Epithelial cell of prostate (primary cell): ENCODE measurements at places on chromosomes 12 and 14.
A peak's percentile ranks its signal among the peaks of the same experiment; 100 is the strongest.

GRCh38 chr12:26832822-26833742 is at the start of gene ITPR2:
Gene ITPR2, minus strand, starts transcription at chr12:26833194. Its CDS starts 413 bp downstream, at chr12:26832781.
- DNase-seq, result peak; percentile 43

GRCh38 chr12:26728205-26729050 is 104.6 kb downstream of the ITPR2 start:
- no peak for DNase-seq

- DNase-seq, result no peak
Measured at GRCh38 chr12:62370189-62370588, 96.4 kb upstream of the MON2 start.

GRCh38 chr12:115261691-115262398 is 577.9 kb upstream of the TBX3 start:
- DNase-seq, result no peak

DNA sequence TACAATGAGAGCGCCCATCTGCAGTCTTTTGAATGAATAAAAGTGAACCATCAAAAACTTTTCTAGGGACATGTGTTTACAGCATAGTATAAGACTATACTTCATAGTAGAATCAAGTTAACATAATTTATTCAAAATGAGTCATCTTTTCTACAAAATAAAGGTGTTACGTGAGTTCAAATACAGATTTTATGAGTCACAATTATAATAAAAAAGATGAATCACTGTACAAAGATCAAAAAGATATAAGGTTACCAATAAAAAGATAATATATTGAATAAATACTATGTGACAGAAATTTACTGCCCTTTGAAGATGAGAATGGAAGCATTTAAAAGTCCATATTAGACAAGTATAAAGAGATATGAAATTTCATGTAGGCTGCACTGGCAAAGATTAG is 2.8 kb downstream of the MBIP start:
- peak; percentile 10 for DNase-seq

DNA sequence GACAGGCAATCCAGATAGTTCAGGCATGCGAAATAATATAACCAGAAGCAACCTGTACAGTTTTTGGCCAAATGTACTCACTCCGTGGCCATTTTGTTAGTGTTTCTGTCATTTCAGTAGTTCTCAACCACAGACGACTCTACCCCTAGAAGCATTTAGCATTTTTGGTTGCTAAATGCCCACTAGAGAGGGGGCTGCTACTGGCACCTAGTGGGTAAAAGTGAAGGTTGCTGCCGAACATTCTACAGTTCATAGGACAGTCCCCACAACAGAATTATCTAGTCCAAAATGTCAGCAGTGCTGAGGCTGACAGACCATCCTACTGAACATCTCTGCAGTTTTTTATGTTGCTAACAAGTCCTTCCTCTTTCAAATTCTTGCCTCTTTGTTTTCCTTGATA is 107.4 kb downstream of the TSHR start:
- DNase-seq, result no peak

- DNase-seq, result peak; percentile 77
Measured at GRCh38 chr12:74285773-74286172, 251.9 kb upstream of the ATXN7L3B start.

DNA sequence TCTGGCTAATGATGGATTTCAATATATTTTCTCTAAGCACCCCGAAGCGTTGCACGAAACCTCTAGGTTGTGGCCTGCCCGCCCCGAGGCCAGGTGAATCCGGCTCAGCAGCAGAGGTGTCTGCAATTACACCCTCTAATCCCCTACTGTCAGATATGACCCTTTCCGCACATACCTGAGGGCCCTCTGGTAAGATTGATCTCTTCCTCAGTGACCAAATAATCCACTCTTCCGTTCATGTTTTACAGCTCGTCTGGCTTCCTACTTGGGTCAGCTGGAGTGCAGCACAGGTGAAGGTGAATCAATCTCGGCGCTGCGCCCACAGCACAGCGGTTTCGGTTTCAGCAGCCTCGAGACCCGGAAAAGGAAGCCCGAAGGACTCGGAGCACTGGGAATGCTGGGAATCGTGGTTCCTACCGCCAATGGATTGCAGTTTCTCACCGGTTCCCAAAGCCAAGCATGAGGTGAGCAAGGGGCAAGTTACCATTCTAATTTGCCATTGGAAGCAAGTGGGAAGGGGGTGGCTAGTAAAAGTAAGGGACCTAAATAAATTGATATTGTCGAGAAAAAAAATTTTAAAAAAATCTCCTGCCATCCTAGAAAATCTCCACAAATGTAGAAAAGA is at the start of gene SYNJ2BP:
Gene SYNJ2BP, minus strand, starts transcription at position 366 of the 625 bp plus-strand sequence. Its CDS starts 127 bp downstream, at position 239.
- peak; percentile 39 for DNase-seq

DNA sequence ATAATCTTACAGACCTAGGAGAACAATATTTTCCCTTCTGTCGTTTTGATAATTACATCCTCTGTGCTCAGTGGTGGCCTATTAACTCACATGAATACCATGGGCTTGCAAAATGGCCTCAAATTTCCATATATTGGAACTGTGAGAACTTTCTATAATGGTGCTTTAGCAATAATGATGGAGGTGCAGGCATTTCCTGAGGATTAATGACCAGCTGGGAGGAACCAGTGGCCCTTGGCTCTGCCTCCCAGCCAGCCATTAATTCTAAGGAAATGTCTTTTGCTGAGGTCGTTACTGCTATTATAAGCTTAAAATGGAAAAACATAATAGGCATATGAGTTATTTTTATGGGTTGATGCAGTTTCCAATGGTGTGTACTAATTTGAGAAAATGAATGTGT is 33.6 kb downstream of the HMGA2 start:
- no peak for DNase-seq

- no peak for DNase-seq
Measured at GRCh38 chr12:13769273-13769672, 212.1 kb downstream of the GRIN2B start.

DNA sequence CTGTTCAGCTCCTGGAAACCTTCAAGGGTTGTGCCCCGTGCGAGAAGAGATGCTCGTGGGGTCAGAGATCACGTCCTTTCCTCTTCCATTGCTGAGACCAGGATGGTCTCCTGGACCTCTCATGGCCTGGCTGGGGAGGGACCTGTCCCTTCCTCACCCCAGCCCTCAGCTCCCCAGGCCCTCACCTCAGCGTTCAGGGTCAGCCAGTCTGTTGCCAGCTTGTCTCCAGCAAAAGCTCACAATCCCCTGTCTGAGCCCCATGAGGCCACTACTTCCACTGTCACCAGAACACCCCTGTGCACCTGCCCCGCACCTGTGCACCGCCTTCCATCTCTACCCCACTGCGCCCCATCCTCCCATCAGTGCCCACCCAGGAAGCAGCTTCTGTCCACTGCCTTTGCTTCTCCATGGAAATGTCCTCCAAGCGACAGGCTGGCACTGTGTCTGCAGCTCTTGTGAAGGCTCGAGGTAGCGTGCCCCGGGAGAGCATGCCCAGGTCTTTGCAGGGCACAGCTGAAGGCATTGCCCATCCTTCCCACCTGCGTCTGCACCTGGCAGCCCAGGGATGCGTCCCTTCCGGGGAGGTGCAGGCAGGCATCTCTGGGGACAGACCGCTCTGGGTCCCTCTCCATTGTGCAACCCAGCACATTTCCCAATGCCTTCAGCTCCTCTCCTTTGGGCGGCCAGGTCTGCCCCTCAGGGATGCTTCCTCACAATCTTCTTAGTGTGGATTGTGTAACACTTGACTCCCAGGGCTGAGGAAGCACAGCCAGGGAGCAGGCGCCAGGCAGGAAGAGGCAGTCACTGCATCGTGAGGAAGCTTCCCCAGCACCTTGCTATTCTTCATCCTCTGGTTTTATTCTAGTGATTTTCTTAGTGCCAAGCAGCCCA is 179.6 kb downstream of the ADGRD1 start:
- no peak for DNase-seq

GRCh38 chr12:88383405-88383804 is 196.9 kb downstream of the KITLG start:
- DNase-seq, result no peak

GRCh38 chr12:75655315-75655806 is 144.0 kb upstream of the KRR1 start:
- no peak for DNase-seq

DNA sequence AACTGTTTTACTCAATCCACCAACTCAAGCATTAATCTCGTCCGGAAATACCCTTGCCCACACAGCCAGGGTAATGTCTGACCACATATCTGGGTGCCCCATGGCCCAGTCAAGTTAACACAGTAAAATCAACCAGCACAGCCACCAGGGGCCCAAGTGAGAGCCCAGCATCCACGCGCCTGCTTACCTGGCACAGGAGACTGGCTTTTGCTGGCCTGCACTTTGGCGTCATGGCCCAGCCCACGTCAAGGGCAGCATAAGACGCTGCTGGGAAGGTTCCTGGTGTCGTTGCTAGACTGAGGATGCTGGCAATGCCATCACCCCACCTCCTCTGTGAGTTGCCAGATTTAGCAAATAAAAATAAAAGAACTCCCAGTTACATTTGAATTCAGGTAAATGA is 53.6 kb upstream of the BCL11B start:
- DNase-seq, result no peak

GRCh38 chr12:50524621-50525020 is 19.8 kb downstream of the DIP2B start:
- DNase-seq, result no peak

- DNase-seq, result no peak
Measured at GRCh38 chr12:55684761-55685370, 22.8 kb downstream of the ITGA7 start.

- peak; percentile 66 for DNase-seq
Measured at GRCh38 chr12:62603061-62603810, 136.6 kb downstream of the MON2 start.

DNA sequence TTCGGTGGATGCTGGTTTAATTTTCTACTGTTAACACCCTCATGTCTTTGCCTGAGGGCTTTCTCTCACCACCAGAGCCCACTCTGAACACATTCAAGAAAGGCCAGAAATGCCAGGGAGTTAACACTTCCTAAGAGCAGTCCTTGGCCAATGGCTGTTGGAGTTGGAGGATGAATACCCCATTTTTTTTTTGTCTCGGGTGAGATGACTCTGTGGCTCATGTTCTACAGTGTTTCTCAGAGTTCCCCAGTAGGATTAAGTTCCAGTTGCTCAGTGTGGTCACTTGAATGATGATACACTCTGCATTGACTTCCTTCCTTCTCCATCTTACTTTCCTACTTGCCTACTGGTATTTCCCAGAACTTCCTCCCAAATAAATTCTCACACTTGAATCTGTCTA is 65.8 kb downstream of the FOS start:
- DNase-seq, result no peak

DNA sequence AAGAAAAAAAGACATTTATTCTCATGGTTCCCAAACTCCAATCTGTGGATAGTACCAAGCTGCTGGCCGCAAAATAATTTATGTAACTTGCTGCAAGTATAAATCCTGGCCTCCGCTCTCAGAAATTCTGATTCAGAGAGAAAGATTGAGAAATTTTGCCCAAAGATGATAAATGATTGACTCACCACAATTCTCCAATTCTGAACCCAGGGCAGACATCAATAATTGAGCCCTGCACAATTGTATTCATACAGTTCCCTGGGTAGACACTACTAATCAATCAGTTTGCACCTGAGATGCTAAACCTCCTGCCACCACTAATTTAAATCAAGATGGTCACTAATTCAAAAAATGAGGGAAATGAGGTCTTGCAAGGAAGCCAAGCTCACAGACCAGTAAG is 38.2 kb downstream of the TRPV4 start:
- DNase-seq, result no peak

- DNase-seq, result no peak
Measured at GRCh38 chr14:82710267-82710841, 1176.7 kb upstream of the SEL1L start.

DNA sequence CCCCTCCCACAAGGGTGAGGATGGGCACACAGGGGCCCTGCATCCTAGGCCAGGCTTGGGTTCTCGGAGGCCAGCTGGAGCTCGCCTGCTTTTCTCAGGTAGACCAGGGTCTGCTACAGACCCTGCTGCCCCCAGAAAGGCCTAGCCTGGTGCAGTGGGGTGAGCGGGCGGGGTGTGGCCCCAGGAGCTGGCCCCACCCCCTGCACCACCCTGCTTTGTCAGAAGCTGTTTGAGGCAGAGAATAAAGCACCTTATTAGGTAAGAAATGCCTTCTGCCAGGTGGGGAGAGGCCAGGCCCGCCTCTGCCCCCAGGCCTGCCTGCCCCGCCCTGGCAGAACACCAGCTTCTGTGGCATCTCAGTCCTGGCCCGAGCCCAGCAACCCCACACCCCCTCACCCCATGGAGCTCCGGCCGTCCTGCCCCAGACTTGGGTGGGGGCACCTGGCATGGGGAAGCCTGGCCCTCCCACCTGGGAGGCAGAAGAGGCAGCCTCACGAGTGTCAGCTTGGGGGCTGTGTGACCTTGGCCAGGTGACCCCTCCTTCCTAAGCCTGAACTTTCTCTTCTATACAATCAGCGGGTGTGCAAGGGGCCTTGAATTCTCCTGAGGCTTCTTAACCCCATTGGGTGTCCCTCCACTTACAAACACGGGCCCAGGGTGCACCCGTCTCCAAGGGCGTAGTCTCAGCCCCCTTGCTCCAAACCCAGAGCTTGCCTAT is 43.2 kb downstream of the KRT80 start:
- peak; percentile 89 for DNase-seq

- no peak for DNase-seq
Measured at GRCh38 chr12:75378354-75378753, 12.5 kb upstream of the GLIPR1L2 start.

GRCh38 chr12:18281941-18282340 is 20.6 kb downstream of the PIK3C2G start:
- DNase-seq, result no peak

GRCh38 chr12:55188974-55189556 is 31.8 kb upstream of the OR10A7 start:
- peak; percentile 8 for DNase-seq

GRCh38 chr12:93734784-93735183 is 57.6 kb downstream of the CRADD start:
- no peak for DNase-seq

GRCh38 chr12:51023625-51024382 is 2.4 kb downstream of the SLC11A2 start:
- no peak for DNase-seq

DNA sequence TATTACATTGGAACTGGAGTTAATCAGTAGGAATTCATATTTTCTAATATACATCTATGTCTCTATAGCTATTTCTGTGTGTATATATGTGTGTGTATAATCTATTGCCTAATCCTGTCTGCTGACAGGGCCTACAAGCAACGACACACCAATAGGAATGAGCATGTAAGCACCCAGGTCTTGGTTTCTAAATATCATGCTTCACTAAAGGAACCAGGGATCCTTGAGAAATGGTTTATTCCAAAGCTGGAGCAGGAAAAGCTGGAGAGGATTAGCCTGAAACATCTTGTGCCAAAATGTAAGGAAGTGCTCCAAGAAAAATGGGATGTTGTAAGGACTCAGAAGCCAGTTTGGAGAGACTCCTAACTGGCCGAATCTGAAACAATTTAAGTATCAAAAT is 29.3 kb upstream of the LGALS3 start:
- DNase-seq, result no peak

GRCh38 chr12:109968801-109969200 is 27.4 kb downstream of the GIT2 start:
- no peak for DNase-seq

- DNase-seq, result no peak
Measured at GRCh38 chr12:46629331-46630229, 196.2 kb downstream of the SLC38A4 start.

- no peak for DNase-seq
Measured at GRCh38 chr14:96754845-96755184, 42.4 kb upstream of the VRK1 start.

- no peak for DNase-seq
Measured at GRCh38 chr12:2447861-2448260, 346.9 kb upstream of the FKBP4 start.
